Naive thymus-derived CD8-positive, alpha-beta T cell (primary cell): ENCODE measurements at places on chromosomes 2 and 18. TPM values are rescaled to one million over a fixed set of nuclear protein-coding genes. Genes with fewer than 3 reads are reported as not detected.

DNA sequence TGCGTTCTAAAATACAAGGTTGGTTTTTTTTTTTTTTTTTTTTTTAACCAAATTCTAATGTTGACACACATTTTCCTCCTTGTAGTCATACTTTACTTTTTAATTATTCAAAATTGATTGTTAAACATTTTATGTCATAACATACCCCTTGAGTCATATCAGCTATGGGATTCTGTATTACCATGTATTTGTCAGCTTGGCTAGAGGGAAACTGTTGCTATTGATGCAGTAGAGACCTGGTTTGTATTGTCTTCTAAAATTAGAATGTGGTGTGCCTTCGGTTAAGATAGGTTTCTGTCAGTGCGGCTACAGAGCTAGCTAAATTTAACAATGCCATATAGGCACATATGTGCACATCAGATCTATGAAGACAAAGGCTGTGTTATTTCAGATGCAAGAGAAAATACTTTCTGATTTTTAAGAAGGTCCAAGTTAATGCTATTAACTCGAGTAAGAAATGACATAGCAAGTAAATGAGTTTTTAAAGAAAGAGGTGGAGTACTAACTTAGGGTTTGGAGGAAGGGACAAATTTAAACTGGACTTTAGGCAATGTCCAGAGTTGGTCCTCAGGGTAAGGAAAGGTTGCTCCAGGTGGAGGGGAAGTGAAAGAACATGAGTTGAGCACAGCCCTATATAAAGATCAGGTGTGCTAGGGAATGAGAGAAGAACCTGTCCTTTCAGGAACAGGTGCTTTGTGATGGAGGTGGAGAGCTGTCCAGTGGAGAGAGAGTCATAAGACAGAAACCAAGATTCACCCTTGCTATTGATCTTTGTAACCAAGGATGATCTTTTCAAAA lies 152.3 kb downstream of the PRPF40A start:
- no peak for DNase-seq
- H3K36me3 ChIP-seq: no peaks in the 10 kb centered on the region
- H3K27me3 ChIP-seq: peaks cover 10% of the 10 kb centered on the region
- H3K4me1 ChIP-seq: no peaks in the 10 kb centered on the region

GRCh38 chr18:12637393-12637792 lies 20.5 kb downstream of the SPIRE1 start:
- H3K4me3 ChIP-seq: no peak overlapping the region
- H3K27ac ChIP-seq: no peak overlapping the region
- H3K27me3 ChIP-seq: peaks cover 4% of the 10 kb centered on the region
- DNase-seq: no peak
- H3K36me3 ChIP-seq: no peaks in the 10 kb centered on the region

GRCh38 chr2:214471990-214472389 lies 61.1 kb downstream of the VWC2L start:
- no peaks in the 10 kb centered on the region for H3K4me1 ChIP-seq
- no peak overlapping the region for H3K27ac ChIP-seq
- H3K27me3 ChIP-seq: peaks cover 2% of the 10 kb centered on the region
- no peaks in the 10 kb centered on the region for H3K36me3 ChIP-seq
- no peak overlapping the region for H3K4me3 ChIP-seq
- no peak for DNase-seq

GRCh38 chr18:51290860-51291259 lies 93.4 kb upstream of the MEX3C start:
- H3K27ac ChIP-seq: no peak overlapping the region
- DNase-seq: no peak
- peaks cover 11% of the 10 kb centered on the region for H3K27me3 ChIP-seq
- H3K4me3 ChIP-seq: no peak overlapping the region
- H3K36me3 ChIP-seq: no peaks in the 10 kb centered on the region
- H3K4me1 ChIP-seq: no peaks in the 10 kb centered on the region

Gene MEP1B
- not detected for total RNA-seq

Gene CD8B
- total RNA-seq: 456 TPM

Gene KYNU
- 0.65 TPM for total RNA-seq
